NCI-H1092 (cell line): ENCODE measurements at places on chromosomes 5 and 9.

GRCh38 chr5:140800816-140801493 is at the start of gene PCDHA3:
Gene PCDHA3 (plus strand): TSS chr5:140801057.
- DNase-seq = no peak

DNA sequence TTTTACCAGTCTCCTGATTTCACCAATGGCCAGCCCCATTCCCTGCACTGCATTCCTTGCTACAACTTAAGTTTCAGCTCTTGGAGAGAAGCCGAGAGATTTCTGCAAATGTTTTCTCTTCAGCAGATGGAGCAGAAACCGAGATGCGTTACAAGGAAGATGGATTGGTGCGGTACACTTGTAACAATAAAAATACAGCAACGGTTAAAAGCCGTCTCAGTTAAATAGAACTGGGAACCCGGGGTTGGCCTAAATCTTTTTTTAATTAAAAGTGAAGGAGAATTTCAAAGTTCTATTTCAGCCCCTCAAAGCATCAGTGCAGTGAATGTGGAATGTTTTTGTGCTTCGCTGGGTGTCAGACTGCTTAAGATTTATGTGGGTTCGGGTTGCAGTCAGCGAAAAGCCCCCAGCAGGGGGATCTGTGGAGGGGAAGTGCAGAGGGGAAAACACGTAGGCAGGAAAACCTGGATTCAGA is 19.8 kb downstream of the BRINP1 start:
- no peak for DNase-seq

GRCh38 chr5:36161361-36161760 is 9.4 kb downstream of the SKP2 start:
- no peak for DNase-seq

GRCh38 chr5:169112016-169112415 is 188.9 kb downstream of the SLIT3 start:
- no peak for DNase-seq
